Thoracic aorta (tissue), 2 donors: ENCODE measurements at places on chromosomes 11 and 22. TPM values are rescaled to one million over a fixed set of nuclear protein-coding genes. Genes with fewer than 3 reads are reported as not detected.

The NAALADL1 gene
- total RNA-seq: 47.1 TPM

The AIFM3 gene
- total RNA-seq: 3.4 TPM

The ZP1 gene
- not detected for total RNA-seq

The TOMT gene
- total RNA-seq: not detected

The GAB2 gene
- total RNA-seq: 91.5 TPM

The CHRM1 gene
- not detected for total RNA-seq

The ASPHD2 gene
- 2.6 TPM for total RNA-seq

DNA sequence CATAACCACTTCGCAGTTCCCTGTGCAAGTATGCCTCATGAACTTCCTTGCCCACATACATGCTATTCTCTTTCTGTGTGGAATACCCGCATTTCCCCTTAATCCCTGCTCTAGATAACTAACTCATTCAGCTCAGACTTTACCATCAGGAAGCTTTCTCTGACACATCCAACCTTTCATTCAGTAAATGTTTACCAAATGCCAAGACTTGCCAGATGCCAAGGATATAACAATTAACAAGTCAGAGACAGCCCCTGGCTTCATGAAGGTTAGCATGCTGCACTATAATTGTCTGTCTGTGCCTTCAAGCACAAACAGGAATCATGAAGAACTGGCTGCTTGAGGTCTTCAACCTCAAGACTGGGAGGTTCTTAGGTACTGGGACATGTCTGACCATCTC is 71.2 kb upstream of the GDPD4 start:
- no peak for DNase-seq

DNA sequence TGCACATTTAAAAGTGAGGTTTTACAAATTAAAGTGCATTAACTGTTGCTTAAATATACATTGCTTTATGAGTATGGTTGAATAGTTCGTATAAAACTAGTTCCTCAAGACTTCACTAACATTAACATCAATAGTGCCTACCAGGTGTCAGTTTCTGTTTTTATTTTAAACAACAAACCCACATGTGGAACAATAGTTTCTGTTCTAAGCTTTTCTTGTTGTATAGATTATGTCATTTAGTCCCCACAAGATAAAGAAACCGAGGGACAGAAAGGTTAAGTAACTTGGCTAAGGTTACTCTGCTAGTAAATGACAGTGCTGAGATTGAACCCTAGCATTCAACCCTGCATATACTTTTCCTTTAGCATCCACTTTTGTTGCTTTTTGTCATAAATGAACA is 41.4 kb upstream of the ST14 start:
- DNase-seq: no peak

DNA sequence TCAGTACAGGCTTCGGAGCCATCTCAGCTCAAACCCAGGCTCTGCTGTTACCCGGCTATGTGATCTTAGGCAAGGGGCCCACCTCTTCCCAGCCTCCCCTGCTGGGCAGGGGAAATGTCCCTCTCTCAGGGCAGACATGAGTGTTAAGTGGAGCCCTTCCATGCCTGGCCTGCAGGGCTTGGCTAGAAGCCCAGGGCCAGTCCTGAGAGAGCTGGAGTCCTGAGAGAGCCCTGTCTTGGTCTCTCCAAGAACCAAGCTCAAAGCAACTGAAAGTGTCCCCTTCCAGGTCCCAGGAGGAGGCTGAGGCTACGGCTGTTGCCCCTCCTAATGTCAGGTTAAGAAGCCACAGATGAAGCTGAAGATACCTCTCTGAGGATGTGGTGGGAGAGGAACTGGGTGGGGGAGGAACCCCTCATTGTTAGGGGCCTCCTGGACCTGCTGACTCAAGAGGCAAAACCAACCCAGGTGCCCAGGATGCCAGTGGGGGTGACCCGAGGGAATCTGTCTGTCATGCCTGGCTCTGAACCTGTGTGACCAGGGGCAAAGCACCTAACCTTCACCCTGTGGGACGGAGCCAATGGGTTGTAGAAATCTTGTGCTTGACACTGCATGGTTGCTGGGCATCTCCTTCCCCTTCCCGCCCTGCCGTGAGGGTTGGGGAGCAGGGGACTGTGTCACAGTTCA is 4.2 kb downstream of the ZP1 start:
- DNase-seq: no peak

- no peak for DNase-seq
Measured at GRCh38 chr11:35272391-35272902, 133.5 kb downstream of the CD44 start.

DNA sequence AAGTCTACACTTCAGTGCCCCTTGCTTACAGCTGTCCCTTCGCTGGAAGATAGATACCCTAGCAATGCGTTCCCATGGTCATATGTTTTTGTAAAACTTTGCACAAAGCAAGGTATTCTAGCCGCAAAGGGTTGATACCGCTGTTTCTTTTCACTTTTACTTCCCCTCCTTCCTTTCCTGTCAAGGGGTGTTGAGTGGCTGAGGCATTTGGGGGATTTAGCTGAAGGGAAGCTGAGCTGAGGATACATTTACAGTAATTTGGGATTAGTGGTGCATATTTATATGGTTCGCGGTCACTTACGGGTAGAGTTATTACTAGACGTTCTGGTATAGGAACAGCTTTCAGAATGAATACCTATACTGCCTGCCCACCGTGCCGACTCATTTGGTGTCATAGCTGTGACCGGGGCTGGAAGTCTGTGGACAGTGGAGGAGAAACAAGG is 86.9 kb upstream of the WNT11 start:
- no peak for DNase-seq

GRCh38 chr11:133243832-133244231 is 288.5 kb downstream of the OPCML start:
- DNase-seq: no peak

DNA sequence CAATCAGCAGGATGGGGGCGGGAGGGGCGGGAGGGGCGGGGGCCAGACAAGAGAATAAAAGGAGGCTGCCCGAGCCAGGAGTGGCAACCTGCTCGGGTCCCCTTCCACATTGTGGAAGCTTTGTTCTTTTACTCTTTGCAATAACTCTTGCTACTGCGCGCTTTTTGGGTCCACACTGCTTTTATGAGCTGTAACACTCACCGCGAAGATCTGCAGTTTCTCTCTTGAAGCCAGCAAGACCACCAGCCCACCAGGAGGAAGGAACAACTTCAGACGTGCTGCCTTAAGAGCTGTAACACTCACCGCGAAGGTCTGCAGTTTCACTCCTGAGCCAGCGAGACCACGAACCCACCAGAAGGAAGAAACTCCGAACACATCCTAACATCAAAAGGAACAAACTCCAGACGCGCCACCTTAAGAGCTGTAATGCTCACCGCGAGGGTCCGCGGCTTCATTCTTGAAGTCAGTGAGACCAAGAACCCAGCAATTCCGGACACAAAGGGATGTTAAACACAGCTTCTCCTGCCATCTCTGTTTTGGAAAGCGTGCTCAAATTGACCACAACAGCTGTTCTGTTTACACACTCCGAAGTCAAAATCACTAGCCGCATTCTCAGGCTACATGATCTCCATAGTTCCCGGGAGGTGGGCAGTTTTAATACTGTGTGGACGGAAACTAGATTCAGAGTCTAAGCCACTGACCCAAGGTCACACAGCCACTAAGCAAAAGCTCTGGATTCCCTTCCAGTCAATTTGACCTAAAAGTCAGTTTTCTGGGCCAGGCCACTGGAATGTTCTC is 11.9 kb downstream of the PLAAT2 start:
- no peak for DNase-seq

DNA sequence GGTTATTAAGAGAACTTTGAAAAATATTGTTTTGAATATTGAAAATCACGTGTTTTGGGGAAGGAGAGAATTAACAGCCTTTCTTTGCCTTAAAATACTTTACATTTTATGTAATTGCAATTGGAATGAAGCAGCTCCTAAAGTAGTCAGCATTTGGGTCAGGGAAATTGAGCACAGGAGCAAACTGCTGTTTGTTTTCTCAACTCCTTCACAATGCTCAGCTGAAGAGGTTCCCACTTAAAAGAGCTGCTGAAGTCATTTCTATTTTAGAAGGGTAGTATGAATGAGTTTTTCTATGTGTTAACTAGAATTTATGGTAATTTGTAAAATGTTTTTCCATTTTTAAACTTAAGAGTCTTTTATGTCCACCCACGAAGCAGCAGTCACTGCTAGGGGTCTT is 8.1 kb upstream of the UCP2 start:
- no peak for DNase-seq

DNA sequence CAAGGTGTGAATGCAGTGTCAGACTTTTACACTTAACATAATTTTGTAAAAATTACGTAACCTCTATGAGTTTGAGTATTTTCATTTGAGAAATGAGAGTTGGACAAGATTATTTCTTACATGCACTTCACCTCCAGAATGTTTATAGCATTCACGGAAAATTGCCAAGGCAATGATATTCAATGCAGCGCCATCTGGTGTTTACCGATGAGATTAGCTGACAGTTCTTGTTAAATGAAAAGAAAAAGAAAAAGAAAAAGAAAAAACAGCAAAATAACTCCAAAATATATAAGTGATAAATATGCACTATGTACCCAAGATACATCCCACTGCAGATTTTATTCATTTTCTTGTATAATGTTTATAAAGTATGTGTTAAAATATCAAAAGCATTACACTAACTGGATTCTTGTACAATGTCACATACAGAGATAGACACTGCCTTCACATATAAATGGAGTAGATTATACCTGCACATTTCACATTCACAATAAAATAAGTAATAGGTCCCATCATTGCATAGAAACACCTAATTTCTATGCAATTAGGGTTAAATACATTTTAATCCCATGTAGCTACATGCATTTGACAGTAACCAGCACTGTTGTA is 976.3 kb upstream of the FAT3 start:
- no peak for DNase-seq

- DNase-seq: no peak
Measured at GRCh38 chr11:48109046-48109666, 107.5 kb upstream of the OR4B1 start.

DNA sequence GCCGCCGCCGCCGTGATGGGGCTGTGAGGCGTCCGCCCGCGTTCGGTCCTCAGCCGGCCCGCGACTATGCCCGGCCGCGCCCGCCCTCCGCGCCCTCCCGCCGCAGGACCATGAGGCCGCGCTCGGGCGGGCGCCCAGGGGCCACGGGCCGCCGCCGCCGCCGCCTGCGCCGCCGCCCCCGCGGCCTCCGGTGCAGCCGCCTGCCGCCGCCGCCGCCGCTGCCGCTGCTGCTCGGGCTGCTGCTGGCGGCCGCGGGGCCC is 215 bp downstream of the ZNRF3 start:
- DNase-seq: no peak

GRCh38 chr11:120061036-120061760 is 76.7 kb downstream of the TRIM29 start:
- no peak for DNase-seq

DNA sequence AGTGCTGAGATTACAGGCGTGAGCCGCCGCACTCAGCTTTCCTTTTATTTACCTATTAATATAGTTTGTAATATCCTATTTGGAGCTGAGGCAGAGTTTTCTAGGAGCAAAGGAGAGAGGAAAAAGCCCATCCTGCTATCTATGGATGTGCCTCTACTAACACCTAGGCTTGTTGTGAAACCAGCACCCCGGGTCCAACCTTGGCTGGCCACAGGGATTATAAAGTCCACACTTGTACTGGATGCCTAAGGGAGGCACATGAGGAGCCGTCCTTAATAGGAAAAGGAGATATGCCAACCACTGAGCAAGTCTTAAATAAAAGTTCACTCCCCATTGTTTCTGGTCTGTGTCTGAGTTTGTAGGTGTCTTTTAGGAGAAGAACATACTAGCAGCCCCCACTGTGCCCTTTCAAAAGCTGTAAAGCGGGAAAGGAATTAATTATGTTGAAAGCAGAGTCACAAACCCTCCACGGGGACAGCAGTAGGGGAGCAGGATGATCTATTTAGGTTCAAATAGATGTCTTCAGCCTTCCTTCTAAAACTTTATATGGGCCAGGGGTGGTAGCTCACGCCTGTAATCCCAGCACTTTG is 29.3 kb downstream of the RRP7A start:
- no peak for DNase-seq

- no peak for DNase-seq
Measured at GRCh38 chr22:23402275-23403151, 177.6 kb downstream of the IGLL1 start.

- no peak for DNase-seq
Measured at GRCh38 chr11:134911514-134912180, 499.6 kb upstream of the B3GAT1 start.

DNA sequence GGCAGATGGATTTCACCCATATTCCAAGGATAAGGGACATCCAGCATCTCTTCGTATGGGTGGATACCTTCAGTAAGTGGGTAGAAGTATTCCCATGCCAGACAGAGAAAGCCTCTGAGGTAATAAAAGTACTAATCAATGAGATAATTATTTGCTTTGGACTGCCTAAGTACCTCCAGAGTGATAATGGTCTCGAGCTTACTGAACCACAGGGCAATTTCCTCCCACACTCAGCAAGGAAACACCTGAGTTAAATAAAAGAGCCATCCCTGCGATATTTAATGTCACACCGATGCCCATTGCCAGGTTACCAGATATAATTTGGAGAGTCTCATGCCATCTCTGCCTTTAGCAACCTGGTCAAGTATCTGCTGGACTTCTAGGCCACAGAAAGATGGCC is 70.6 kb upstream of the MPEG1 start:
- no peak for DNase-seq

- no peak for DNase-seq
Measured at GRCh38 chr11:74746868-74747267, 1.8 kb upstream of the RNF169 start.

DNA sequence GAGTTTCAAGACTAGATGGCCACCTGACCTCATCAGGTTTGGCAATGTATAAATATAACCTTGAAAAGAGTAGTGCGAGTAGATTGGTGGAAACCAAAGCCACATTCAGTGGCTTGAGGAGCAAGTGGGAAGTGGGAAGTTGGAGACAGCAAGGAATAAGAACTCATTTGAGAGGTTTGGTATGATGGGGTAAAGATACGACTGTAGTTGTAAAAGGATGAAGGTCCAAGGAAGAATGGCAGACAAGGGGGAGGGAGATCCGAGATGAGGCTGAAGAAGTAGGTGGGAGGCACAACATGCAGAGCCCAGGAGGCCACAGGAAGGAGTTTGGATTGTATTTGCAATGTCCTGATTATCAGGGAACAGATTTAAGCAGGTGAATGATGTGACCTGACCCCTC is 20.8 kb downstream of the RASSF10 start:
- no peak for DNase-seq

GRCh38 chr11:19252394-19253152 is 11.8 kb upstream of the E2F8 start:
- no peak for DNase-seq
